ENCODE measurements at places on chromosomes 2 and 18. TPM values are rescaled to one million over a fixed set of nuclear protein-coding genes. Genes with fewer than 3 reads are reported as not detected.

DNA sequence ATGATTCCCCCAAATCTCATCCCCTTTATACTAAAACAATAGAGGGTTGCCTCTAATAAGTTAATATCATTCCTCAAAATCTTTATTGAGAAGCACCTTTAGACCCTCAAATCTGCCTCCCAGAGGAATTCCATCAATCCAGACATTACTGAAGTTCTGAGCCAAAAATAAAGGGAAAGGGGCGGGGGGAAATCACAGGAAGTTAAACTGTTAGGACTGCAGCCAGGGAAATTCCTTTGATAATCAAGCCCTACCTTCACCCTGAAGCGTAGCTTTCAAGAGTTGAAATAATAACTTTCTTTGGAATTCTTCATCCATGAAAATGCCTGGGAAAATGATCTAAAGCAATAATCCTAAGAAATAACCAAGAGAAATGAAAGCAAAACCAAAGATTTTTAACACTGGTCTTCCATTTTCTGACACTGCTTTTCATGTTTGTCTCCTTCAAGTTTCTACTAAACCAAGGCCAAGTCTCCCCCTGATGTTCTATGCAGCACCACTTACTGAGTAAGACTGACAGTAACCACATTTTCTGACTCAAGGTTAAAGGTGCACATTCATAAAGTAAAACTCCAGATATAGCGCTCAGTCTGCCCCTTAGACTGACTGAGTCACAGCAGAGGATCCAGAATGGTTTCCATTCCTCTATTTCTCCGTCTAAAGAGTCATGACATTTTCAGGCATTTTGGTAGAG, 78.2 kb downstream of the TCF4 start:
- DNase-seq = no peak

- no peak for DNase-seq
These were observed 65.3 kb upstream of the TAF1B start for GRCh38 chr2:9778012-9778411.

Gene SLC38A11
- total RNA-seq = 28.6 TPM

Gene CCDC68
- total RNA-seq = 4.0 TPM

- DNase-seq = no peak
These were observed 44.0 kb downstream of the SLC4A1AP start for GRCh38 chr2:27707462-27708256.

DNA sequence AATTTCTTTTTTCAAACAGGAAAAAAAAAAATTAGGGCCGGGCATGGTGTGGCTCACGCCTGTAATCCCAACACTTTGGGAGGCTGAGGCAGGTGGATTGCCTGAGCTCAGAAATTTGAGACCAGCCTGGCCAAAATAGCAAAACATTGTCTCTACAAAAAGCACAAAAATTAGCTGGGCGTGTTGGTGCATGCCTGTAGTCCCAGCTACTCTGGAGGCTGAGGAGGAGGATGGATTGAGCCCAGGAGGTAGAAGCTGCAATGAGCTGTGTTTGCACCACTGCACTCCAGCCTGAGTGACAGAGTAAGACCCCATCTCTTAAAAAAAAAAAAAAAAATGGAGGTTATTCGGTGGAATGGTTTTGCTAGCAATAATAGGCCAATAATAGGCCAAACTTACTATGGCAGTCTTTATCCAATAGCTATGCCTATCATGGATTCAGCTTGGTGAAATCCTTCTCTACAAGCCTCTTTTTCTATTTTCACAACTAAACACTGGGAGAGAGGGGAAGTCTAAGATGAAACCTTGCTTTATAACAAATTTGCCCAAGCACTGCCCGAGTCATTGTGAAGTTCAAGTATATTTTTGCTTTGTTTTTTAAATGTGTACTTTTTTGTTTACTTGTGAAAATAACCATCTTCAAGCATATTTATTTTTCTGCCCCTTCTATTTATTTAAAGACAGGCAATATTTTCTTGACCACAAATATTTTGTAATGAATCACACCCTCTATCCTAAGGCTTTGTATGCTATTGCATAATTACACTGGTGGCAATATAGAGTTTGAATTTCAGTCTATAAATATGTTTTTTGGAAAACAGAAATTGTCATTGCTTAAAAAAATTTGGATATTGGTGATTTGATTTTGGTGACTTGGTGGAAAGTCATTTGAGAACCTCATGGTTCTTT, 20.0 kb upstream of the KYNU start:
- DNase-seq = no peak

Gene CROCC2
- not detected for total RNA-seq

Gene DNAH7
- 14.3 TPM for total RNA-seq

GRCh38 chr18:74896390-74896991, 298.8 kb downstream of the ZNF407 start:
- peak; percentile 40 for DNase-seq

Gene RAD51AP2
- 0.96 TPM for total RNA-seq

Gene LHCGR
- total RNA-seq = not detected

GRCh38 chr2:219497495-219498279, 1.0 kb upstream of the GMPPA start:
- DNase-seq = peak; percentile 64

GRCh38 chr2:222049946-222050345, 248.9 kb downstream of the PAX3 start:
- DNase-seq = no peak

GRCh38 chr18:25305584-25305983, 46.4 kb downstream of the ZNF521 start:
- DNase-seq = no peak

Gene CDH2
- total RNA-seq = 91.1 TPM

GRCh38 chr2:45902781-45903375, 251.4 kb downstream of the PRKCE start:
- DNase-seq = no peak

- DNase-seq = no peak
These were observed 272.6 kb downstream of the NEDD4L start for GRCh38 chr18:58316396-58317342.

- DNase-seq = no peak
These were observed 38.7 kb downstream of the SCG2 start for GRCh38 chr2:223563462-223563861.

DNA sequence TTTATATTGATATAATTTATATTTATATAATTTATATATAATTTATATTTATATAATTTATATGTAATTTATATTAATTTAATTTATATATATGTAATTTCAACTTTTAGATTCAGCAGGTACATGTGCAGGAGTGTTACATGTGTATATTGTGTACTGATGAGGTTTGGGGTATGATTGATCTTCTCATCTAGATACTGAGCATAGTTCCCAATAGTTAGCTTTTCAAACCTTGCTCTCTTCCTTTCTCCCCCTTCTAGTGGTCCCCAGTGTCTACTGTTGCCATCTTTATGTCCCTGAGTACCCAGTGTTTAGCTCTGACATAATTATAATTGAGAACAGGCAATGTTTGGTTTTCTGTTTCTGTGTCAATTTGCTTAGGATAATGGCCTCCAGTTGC, 1335.3 kb upstream of the CDH2 start:
- no peak for DNase-seq

Gene CYP26B1
- total RNA-seq = 20.2 TPM

GRCh38 chr2:47437287-47437686, 34.3 kb downstream of the MSH2 start:
- no peak for DNase-seq

GRCh38 chr18:27824841-27825681, 351.9 kb downstream of the CDH2 start:
- DNase-seq = no peak

GRCh38 chr2:151840216-151841046, 12.2 kb upstream of the ARL5A start:
- no peak for DNase-seq

Gene ALPI
- not detected for total RNA-seq

DNA sequence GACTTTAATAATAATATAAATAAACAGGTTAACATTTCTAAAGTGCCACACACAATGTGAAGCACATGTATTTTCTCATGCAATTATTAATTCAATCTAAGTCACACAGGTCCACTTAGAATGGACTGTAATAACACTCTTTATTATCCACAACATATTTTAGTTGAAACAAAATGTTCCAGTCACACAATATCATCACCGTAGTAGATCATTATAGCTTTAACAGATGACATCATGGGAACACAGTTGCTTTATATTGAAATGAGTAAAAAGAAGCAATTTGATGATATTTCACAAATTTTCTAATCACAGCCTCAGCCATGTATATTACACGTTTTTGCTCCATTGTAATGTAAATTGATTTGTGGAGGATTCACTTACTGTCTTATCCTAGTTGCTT, 266.3 kb downstream of the MEIS1 start:
- no peak for DNase-seq

DNA sequence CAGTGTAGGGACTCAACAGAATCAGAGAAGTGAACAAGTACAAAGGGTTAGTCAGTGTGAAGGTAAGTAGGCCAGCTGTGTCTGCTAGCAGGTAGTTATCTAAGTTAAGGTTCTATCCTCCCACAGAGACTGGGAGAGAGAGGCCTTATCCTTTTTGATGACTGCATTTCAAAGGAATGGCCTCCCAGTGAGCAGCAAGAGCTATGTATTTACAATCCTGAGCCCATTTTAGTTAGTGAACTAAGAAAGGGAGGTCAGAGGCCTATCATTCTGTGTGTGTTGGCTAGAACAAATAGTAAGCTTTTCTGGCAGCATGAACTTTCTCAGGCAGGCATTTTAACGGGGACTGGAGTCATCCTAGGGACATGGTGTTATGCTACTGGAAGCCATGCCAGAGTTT, 182.9 kb downstream of the VWC2L start:
- DNase-seq = no peak

DNA sequence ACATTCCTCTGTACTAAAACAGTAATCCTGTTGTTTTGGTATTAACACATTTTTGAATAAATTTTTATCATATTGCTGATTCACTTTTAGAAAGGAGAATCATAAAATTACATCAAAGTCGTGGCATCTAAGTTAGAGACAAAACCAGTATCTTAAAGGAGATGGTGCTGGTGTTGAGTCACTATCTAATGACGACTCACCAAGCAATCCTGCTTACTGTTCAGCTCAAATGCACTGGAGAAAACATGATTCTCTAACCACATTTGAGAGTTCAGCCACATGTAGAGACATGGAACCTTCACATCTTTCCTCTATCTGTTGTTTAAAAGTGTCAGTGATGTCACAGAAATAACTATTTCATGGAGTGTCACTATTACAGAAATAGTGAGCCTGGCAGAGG, 473.8 kb downstream of the TGIF1 start:
- no peak for DNase-seq

Gene DTNA
- 362 TPM for total RNA-seq

GRCh38 chr2:96626553-96626942, 11.6 kb downstream of the KANSL3 start:
- DNase-seq = no peak

GRCh38 chr18:998936-999335, 94.3 kb downstream of the ADCYAP1 start:
- DNase-seq = no peak

DNA sequence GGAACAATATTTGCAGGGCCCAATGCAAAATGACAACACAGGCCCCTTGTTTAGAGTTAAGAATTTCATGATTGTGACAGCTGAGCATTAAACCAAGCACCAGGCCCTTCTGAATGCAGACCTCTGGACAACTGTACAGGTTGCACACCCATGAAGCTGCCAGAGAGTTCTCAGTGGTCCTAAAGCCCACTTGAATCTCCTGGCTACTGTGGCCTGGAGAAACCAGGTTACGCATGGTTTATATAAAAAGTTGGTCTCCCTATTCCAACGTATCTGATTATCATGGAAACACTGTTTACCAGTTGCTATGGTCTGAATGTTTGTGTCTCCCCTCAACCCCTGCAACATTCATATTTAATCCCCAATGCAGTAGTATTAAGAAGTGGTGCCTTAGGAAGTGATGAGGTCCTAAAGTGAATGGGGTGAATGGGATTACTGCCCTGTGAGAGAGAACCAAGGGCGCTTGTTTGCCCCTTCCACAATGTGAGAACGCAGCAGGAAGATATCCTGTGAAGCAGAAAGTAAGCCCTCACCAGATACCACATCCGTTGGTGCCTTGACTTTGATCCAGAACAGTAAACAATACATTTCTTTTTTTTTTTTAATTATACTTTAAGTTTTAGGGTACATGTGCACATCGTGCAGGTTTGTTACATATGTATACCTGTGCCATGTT, 48.0 kb upstream of the ANXA4 start:
- no peak for DNase-seq

- DNase-seq = no peak
These were observed 564 bp downstream of the MPV17 start for GRCh38 chr2:27322301-27322765.

GRCh38 chr18:48871391-48872166, 79.2 kb downstream of the SMAD7 start:
- no peak for DNase-seq

DNA sequence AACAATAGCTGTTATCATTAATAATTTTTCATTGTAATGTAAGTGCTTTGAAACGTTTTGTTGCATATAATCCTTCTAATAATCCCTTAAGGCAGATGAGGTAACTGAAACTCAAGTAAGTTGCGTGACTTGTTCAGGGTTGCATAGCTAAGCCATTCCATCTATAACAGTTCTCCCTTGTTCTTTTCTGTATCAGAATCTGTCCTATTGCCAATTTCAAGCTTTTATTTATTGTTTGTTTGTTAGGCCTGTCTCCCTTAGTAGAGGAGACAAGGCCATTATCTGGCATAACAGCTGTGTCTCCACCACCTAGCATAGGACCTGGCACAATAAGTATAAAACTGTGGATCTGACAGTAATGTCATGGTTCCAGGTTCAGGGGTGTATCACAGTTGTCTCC, 19.4 kb downstream of the BABAM2 start:
- DNase-seq = no peak

GRCh38 chr2:38407111-38407682, 30.1 kb upstream of the ATL2 start:
- DNase-seq = no peak

DNA sequence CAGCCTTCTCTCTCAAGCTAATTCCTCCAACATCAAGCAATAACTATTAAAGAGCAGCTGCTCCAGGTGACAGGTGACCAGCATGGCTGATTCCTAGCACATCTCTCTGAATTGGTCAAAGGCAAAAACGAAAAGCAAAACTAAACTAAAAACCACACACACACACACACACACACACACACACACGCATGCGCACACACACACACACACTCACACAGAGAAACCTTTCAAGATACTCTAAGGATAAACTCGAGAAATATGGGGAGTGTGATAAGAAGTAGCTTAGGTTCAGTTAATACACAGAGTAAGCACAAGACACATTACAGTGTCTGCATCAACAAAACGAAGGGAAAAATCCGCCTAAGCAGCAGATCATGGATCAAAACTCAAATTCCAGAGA, 74.5 kb upstream of the FZD7 start:
- DNase-seq = no peak

- no peak for DNase-seq
These were observed 75.2 kb downstream of the KLHL29 start for GRCh38 chr2:23460228-23460627.

Gene ATP9B
- total RNA-seq = 81.0 TPM

- no peak for DNase-seq
These were observed 42.7 kb upstream of the TAF1B start for GRCh38 chr2:9800639-9800974.

DNA sequence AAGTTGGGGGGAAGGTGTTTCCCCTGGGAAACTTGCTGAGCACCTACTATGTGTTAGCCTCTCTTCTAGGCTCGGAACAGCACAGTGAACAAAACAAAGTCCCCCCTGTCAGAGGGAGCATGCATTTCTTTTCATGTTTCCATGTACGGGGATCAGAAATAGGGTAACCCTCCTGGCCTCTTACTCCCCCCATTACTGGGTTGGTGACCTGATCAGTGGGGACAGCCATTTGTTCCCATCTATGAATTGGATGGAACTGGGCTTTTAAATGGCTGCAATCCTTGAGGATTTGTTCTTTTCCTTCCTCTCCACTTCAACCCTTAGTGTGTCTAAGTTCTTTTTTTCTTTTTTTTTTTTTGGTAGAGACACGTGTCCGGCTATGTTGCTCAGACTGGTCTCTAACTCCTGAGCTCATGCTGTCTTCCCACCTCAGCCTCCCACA, 13.7 kb downstream of the NCL start:
- DNase-seq = no peak

Gene RFTN2
- 44.4 TPM for total RNA-seq

Gene REEP1
- 24.2 TPM for total RNA-seq

Data from dorsolateral prefrontal cortex (tissue), 122 donors.